Muscle of back (tissue), 13 donors: ENCODE measurements at places on chromosomes 2 and 18.

- no peak for DNase-seq
Measured at GRCh38 chr2:118048401-118048800, 34.5 kb upstream of the CCDC93 start.

- DNase-seq = peak; percentile 89
Measured at GRCh38 chr2:168722592-168722991, 79.8 kb upstream of the NOSTRIN start.

DNA sequence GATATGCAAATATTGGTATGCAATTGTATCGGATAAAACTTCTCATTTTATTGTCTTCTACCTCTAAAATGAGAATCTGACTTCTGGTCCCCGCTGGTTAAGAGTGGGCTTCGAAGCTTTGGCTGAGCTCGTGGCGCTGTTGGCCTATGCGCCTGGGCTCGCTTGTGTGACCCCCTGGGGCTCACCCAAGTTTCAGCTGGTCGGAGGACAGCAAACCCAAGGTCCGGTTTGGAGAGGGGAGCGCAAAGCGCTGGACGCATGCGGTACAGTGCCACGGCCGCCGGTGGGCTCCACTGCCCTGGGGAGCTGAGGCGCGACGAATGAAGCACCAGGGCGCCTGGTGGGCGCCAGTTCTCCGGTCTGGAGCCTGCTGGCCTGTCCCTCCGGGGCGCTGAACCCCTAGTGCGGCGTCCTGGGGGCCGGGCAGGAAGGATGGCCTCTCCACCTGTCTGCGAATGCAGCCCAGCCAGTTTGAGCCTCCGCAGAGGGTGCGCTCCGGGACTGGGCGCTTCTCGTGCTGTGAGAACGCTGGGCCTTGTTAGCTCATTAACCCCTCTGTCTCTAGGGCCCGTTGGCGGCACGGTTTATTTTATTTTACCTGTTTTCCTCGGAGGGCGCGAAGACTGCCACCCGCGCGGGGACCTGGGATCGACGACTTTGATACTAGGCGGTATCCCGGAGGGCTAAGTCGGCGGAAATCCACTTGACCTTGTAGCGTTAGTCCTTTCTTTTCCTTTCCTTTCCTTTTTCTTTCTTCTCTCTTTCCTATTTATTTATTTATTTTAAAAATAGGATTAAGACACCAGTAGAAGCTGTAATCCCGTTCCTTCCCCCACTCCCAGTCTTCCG, 10.4 kb downstream of the MEIS1 start:
- DNase-seq = no peak

DNA sequence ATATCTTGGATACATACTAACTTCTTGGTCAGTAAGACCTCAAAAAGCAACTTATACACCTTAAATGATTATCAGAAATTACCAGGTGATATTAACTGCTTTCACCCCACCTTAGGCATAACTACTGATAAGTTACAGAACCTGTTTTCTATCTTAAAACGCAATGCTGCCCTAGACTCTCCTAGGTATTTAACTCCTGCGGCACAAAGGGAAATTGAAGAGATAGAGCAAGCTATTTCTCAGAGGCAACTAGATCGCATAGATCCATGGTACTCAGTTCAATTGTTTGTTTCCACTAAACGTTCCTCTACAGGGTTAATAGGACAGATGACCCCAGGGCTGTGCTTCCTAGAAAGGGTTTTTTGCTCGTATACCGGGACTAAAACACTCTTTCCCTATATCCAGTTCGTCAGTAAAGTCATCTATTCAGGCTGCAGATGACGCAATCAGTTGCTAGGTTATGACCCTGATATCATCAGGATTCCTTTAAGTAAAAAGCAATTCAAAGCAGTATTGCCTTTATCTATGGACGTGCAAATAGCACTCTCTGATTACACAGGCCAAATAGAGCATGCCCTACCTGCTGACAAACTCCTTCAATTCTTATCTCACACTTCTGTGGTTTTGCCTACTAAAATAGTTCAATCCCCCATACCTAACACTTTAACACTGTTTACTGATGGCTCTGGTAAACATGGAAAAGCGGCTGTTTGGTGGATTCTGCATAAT, 62.3 kb upstream of the MYO3B start:
- DNase-seq = no peak

GRCh38 chr2:62306751-62307468, 111.0 kb downstream of the B3GNT2 start:
- no peak for DNase-seq

GRCh38 chr2:121014876-121015275, 270.1 kb downstream of the TFCP2L1 start:
- no peak for DNase-seq

DNA sequence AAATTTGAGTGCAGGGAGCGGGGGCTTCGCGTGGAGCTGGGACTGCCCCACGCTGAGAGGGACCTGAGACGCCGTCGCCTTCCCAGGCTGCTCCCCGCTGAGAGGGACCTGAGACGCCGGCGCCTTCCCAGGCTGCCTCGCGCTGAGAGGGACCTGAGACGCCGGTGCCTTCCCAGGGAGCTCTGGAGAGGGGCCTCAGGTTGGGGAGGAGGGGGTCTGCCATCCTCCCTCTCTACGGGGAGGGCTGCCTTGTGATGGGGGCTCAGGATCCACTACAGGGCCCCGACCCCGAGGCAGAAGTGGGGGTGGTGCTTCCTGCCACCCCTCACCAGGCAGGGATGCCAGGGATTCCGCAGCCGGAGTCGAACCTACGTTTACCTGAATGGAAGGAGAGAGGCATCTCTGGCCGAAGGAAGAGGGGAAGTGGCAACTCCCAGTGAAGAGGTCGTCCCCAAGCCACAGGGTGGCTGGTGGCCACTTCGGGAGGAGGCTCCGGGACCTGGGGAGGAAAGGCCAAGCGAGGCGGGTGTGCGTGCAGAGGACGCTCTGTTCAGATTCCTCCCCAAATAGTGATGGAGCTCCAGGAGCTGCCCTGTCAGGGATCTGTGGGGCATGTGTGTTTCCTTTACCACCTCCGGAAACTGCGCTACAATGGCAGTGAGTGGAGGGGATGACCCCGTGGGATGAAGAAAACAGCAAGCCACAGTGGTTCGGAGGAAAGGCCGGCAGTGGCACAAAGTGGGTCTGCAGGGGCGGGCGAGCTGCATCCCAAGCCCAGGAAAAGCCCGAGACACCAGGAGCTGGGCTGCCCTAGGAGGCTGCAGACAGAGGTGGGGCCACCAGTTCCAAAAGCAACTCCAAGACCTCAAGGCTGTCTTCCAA, 108.2 kb upstream of the CTDP1 start:
- no peak for DNase-seq

DNA sequence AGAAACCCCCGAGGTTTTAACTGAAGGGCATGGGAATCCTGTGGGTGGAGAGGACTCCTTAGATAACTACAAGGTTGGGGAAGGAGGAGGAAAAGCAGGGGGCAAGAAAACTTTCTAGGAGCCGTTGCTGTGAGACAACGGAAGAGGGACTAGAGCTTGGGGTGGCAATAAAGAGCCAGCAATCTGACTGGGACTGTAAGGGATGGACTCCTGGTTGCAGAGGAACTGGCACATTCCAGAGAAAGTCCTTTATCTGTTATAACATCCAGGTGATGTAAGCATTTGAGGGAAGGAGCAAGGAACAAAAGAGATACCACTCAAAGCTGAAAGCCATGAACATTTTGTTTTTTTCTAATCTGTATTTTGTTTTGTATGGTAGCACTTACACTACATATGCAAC, 16.4 kb downstream of the CDCA7 start:
- DNase-seq = no peak

DNA sequence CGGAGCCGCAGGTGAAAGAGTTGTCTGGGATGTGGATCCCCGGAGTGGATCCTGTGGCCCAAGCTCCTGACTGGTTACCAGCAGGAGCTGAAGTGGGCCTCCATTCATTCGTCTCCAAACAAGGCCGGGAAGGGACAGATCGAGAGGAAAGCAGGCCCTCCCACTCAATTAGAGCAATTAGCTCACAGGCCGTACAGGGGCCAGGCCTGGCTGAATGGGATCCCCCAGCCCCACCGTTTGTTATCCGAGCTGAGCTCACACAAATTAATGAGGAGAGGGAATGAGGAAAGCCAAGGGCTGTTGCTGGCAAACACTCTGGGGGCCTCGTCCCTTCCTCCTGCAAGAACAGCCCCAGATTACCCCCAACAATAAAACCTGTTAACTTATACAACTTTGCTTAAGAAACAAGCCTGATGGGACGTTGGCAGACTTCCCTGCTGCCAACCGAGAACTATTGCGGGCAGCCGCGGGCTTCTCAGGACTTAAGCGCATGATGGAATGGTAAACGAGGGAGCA, 338.0 kb downstream of the BCL11A start:
- DNase-seq = peak; percentile 7

- peak; percentile 36 for DNase-seq
Measured at GRCh38 chr2:140804700-140805260, 1326.0 kb downstream of the LRP1B start.

- DNase-seq = no peak
Measured at GRCh38 chr2:109479804-109480203, 134.0 kb downstream of the SEPTIN10 start.

- DNase-seq = no peak
Measured at GRCh38 chr18:55763298-55763697, 175.3 kb upstream of the TCF4 start.

DNA sequence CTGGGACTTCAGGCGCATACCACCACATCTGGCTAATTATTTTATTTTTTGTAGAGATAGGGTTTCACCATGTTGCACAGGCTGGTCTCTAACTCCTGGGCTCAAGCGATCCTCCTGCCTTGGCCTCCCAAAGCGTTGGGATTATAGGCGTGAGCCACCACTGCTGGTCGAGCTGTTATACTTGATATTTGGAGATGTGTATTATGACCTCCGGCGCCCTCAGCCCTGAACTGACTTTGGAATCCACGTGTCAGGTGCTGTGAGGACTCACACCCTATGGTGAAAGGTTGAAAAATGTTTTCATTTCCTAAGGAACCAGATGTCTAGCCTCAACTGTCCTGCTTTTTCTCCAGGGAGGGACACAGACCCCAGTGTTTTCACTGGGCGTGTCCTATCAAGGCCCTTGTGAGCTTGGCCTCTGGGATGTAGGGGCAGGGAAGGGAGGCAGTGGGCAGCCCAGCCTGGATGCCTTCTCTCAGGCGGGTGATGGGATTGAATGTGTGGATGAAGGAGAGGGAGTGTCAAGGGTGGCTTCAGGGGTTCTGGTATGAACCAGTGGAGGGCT, 56.4 kb upstream of the HAAO start:
- no peak for DNase-seq

GRCh38 chr2:119112770-119113488, 45.6 kb downstream of the C1QL2 start:
- no peak for DNase-seq

- DNase-seq = peak; percentile 64
Measured at GRCh38 chr2:27191070-27191829, 20.6 kb upstream of the ATRAID start.

- no peak for DNase-seq
Measured at GRCh38 chr2:38504169-38504568, 98.6 kb downstream of the HNRNPLL start.

- peak; percentile 17 for DNase-seq
Measured at GRCh38 chr2:137987011-137987410, 22.7 kb downstream of the HNMT start.

GRCh38 chr2:85698880-85699254, 4.7 kb downstream of the GNLY start:
- no peak for DNase-seq

- DNase-seq = no peak
Measured at GRCh38 chr2:35946478-35946877, 409.1 kb upstream of the CRIM1 start.

DNA sequence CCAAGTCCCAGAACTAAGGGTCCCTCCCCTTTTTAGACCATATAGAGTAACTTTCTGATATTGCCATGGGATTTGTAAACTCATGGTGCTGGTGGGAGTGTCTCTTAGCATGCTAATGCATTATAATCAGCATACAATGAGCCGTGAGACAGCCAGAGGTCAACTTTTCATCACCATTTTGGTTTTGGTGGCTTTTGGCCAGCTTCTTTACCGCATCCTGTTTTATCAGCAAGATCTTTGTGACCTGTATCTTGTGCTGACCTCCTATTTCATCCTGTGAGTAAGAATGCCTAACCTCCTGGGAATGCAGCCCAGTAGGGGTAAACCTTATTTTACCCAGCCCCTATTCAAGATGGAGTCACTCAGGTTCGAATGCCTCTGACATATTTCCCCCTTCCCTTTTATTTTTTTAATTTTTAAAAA, 148.2 kb downstream of the PHLPP1 start:
- no peak for DNase-seq

GRCh38 chr2:102449370-102449974, 23.6 kb upstream of the SLC9A4 start:
- peak; percentile 51 for DNase-seq

DNA sequence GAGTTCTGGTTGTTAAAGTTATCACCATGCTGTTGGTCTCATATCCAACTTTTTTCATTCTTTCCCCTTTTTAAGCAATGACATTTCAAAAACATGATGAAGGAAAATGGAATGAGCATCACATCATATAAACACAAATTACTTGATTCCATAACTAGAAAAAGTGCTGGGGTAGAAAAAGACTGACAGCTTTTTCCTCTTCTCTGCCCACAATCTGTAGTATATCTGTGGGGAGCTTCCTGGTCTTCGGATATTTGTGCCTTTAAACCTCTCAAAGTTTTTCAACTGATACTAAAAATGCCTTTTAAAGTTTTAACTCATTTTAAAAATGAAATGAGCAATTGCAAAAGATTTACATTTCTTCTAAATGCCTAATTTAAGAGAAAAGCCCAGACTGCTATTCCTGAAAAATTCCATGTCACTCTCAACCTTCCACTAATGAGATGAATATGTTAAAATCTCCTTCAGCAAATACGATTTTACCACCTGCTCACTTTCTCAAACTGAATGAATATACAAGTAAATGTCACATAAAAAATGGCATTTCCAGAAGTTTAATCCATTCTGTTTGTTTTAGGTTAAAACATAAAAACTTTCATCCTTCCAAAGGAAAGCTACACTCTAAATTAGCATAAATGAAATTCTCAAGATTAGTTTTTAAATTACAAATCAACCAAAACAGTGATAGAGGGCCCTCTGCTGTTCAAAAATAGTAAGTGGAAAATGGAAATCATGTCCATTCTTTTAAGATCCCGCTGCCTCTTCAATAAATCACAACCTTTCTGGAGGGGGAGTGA, 2.1 kb downstream of the DNAH7 start:
- no peak for DNase-seq

DNA sequence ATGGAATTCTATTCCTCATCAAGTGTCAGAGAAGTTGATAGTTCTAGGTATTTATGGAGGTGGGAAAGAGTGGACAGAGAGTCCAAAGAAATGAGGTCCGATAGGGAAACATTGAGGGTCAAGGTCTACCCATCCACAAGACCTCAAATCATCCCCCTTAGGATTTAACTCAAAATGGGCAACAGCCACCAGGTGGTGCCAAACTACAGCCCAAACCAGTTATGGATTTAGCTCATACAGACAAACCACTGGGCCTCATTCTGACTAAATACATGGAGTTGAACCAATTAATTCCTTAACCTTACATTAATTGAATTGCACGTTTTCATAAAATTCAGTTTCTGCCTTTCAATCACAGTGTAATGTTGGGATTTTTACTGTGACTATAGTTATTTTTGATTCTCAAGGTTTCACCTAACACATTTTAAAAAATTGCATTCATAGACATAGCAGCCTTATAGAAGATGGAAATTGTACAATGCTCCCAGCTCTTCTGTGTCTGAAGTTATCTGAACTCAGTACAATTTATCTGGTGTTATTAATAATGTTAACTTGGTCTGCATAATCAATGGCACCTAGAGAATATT, 98.2 kb upstream of the HNMT start:
- peak; percentile 30 for DNase-seq

GRCh38 chr18:8507915-8508705, 101.1 kb upstream of the RAB12 start:
- DNase-seq = no peak
